ENCODE measurements at places on chromosomes 16 and 17.

DNA sequence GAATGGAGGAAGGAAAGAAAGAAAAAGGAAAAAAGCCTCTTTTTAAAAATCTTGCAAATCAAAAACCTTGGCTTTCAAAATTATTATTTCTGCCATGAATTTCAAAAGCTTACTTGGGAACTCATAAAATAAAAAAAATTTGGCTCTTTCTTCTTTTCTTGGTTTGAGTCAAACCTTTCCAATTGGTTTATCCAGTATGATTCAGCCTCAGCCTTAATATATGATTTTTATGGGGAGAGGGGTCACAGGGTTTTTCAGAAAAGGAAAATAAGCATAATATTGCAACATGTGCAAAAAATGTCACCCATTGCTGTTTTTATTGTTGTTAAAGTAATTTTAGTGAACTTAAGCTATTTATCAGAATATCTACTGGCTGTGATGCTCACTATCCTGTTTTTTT lies 31.2 kb upstream of the HAPSTR1 start:
- DNase-seq: no peak

- no peak for DNase-seq
These were observed 33.2 kb downstream of the IRX6 start for GRCh38 chr16:55357241-55357640.

DNA sequence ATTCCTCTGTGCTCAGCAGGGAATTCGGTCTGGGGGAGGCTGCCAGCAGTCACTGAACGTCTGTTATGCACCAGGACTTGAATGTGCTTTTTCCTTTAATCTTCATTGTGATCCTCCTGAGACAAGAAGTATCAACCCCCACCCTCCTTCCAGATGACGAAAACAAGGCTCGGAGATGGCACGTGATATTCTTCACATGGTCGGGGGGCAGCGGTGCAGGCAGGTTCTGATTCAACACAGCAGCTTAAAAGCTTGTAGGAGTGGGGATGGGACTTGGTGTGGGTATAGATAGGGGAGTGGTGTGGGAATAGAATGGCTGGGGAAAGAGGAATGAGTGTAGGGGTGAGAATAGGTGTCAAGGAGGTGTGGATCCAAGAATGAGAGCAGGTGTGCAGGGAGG lies 6.4 kb downstream of the NECAB2 start:
- no peak for DNase-seq

GRCh38 chr16:55697867-55698266 lies 42.1 kb downstream of the SLC6A2 start:
- no peak for DNase-seq

GRCh38 chr16:23420011-23420410 lies 33.0 kb downstream of the COG7 start:
- DNase-seq: no peak

DNA sequence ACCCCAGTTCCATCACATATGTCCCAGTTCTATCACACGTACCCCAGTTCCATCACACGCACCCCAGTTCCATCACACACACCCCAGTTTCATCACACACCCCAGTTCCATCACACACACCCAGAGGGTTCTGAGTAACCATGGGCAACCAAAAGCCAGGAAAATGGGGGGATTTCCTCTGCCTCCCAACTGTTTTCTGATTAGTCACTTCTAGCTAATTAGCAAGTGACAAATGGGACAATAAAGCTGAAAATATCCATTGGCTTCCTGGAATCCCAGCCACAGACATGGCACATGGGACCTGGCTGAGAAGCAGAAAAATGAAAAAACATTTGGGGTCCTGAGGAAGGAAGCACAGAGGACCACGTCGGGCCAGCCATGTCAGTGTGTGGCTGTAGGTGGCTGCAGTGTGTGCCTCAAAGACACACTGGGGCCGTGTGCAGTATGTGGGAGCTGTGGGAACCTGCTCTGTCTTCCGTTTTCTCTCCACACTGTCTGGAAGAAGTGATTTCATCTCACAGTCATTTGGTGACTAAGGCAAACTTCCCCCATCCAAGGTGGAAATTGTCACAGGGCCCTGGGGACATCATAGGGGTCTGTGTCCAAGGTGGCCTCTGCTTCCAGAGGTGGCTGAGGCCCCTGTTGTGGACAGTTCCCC lies 106.7 kb downstream of the CMIP start:
- DNase-seq: no peak

DNA sequence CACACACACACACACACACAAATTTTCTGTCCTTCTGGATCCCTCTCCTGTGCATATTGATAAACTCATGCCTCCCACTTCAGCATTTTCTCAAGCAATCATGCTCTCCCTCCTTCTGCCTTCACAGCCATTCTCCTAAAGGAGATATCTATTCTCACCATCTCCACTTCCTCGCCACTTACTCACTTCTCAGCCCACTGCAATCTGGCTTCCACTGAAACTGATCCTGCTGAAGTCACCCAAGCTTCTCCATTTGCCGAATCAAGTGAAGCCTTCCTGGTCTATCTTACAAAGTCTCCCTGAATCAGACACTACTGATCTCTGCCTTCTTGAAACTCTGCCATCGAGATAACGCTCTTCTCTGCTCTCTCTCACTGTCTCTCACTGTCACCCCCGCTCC lies 54.0 kb upstream of the GNAO1 start:
- DNase-seq: no peak

DNA sequence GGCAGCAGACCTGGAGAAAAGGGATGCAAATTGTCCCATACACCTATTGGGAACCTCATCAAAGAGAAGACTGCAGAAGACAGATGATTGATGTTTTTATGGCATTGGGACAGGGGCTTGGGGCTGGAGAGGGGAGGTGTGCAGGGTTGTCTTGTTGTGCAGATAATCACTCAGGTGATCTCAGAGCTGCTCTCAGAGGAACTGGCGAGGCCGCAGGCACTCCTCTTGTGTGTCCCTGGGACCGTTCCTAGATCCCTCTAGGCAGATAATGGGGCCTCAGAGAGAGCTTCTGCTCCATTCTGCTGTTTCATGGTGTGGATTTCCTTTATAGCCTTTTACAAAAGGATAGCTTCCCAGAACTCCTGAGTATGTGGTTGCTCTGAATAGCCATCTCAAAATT lies 1.6 kb downstream of the RNF213 start:
- DNase-seq: no peak

DNA sequence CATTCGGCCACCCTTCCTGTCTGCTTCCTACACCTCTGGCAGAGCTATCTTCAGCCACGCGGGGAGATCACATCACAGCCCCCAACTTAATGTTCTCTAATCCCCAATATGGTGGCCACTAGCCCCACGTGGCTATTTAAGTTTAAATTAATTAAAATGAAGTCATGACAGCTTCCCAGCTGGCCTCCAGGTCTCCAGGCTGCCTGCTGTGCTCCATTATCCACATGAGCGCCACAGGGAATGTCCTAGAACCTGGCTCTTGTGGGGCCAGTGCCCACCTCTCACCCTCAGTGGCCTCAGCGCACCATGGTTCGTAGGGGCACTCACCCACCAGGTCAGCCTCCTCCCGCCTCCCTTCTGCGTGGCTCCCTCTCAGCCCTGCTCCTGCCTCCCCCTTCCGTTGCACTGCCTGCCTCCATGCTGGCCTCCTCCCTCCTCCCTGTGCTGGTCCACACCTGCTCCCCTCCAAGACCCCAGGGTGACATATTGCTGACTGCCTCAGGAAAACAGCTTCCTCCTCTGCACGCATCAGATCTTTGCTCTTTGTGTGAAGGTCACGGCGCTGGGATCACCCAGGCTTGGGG lies 47.7 kb downstream of the IRF8 start:
- DNase-seq: no peak

- no peak for DNase-seq
These were observed 37.5 kb upstream of the ACSM2B start for GRCh38 chr16:20613481-20614185.

DNA sequence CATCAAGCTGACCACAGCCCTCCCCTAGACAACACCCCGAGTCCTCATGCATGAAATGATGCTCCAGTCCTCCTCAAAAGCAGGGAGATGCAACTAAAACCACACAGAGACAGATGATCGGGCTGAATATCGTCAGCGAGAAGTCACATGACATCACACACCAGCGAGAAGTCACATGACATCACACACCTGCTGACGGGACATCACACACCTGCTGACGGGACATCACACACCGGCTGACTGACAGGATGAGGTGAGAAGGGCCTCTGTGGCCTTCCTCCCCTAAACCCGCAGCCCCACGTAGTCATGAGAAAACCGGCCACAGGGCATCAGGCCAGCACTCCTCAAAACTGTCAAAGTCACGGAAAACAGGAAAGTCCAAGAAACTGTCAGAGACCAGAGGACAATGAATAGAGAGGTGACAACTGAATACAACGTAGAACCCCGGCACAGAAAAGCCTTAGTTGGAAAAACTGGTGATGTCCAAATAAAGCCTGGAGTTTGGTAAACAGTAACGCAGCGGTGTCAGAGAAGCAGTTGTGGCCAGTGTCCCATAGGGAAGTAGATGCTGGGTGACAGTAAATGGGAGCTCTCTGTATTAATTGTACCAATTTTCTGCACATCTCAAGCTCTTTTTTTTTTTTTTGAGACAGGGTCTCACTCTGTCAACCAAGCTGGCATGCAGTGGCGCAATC lies 14.3 kb downstream of the LITAF start:
- no peak for DNase-seq
